AG04449 (cell line): ENCODE measurements at places on chromosomes 5 and 9.

DNA sequence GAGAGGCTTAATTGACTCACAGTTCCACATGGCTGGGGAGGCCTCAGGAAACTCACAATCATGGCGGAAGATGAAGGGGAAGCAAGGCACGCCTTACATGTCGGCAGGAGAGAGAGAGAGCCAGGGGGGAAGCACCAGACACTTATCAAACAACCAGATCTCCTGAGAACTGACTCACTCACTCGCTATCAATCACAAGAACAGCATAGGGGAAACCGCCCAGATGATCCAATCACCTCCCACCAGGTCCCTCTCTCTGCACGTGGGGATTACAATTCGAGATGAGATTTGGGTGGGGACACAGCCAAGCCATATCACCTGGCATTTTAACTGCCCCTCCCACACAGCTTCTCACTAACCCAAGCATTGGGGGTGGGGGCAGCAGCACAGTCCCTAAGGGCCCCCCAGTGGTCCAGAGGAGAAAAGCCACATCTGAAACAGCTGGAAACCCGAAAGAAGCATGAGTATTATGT, 76.1 kb upstream of the ASS1 start:
- no peak for DNase-seq

DNA sequence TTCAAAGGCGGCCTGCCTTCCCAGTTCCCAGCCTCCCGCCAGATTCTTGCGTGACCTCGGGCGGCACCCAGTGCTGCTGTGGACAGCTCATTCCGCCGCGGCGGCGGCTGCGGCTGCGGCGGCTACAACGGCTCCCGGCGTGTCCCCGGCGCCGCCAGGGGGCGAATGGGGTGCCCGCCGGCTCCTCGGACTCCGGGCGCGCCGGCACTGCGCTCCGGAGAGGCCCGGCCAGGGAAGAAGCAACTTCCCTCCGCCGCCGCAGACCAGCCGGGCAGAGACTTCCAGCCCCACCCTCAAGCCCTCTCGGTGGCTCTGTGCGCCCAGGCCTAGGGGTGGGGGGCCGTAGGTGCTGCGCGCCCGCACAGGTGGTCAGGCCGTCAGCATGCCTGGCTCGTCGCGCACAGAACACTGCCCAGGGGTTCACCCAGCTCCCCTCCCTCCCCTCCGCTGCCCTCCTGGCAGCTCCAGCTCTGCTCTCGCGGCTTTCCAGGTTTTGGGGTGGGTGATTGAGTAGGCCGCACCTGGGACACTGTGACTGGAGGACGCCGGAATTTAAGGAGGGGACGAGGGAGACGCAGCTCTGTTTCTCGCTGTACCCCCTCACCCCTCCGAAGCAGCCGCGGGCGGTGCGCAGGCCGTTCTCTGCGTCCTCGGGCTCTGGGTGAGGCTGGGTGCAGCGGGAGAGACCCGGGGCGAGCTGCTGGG, 20.2 kb downstream of the IGIP start:
- no peak for DNase-seq

- DNase-seq = no peak
Measured at GRCh38 chr5:68424799-68425537, 209.4 kb downstream of the PIK3R1 start.

DNA sequence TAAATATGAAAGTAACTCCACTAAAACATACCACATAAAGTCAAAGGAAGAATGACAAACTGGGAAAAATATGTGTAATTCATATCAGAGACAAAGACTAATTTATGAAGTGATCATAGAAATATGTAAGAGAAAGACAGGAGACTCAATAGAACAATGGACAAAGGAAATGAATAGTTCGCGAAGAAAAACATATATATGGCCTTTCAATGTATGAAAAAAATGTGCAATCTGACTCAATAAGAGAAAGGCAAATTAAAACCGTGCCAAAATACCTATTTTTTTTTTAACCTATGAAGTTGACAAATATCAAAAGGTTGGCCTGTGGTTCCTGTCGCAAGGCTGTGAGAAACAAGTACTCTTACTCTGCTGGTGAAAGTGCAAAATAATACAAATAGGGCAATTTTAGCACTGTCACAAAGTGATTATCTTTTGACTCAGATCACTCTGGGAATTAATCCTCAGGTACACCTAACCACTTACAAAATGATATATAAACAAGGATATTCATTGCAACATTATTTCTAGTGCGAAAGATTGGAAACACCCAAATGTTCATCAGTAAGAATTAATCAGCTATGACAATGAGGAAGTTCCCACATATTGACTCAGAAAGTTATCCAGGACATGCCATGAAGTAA, 3.7 kb downstream of the C9 start:
- DNase-seq = no peak

- no peak for DNase-seq
Measured at GRCh38 chr5:163596608-163597315, 91.3 kb downstream of the MAT2B start.

DNA sequence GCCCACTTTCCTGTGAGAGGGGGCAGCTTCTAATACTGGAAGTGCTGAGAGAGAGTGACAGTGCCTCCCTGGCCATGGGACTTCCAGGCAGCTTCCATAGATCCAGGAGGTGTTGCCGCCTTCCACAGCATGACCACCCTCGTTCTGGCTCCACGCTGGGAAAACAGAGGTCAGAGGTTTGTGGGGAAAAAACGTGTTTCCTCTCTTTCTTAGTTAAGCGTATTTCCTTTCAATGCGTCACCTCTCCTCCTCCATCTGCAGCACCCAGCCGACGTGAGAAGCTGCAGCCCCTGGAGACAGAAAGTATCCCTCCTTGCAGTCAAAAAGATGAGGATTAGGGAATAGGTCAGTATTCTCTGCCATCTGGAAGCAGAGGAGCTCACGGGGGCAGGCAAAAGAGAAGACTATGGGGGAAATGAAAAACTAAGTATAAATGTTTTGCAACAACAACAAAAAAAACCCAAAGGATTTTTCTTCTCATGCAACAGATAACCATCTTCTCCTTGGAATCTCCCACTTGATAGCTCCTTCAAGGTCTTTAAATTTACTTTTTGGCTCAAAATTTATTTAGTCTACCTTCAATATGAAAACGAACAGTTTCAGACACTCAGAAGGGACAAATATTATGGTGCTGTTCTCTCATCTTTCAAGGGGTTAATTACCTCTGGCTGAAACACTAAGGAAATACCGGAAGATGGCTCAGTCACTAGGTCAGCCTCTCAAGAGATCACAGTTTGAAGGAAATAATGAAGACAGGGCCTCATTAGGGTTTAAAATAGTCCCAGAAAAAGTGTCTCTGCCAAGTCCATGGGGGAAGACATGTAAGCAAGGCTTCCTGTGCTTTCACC, 38.0 kb downstream of the MTMR12 start:
- DNase-seq = no peak

DNA sequence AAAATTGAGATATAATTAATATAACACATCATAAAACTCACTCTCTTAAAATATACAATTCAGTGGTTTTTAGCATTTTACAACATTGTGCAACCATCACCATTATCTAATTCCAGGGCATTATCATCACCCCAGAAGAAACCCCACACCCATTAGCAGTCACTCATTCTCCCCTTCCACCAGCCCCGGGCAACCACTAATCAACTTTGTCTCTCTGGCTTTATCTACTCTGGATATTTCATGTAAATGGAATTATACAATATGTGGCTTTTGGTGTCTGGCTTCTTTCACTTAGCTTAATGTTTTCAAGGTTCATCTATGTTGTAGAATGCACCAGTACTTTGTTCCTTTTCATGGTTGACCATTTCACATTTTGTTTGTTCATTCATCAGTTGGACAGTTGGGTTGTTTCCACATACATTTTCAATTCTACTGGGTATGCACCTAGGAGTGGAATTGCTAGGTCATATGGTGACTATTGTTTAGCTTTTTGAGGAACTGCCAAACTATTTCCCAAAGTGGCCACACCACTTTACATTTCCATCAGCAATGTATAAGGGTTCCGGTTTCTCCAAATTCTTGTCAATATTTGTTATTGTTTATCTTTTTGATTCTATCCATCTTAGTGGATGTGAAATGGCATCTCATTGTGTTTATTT, 62.4 kb downstream of the MARCHF3 start:
- DNase-seq = no peak

GRCh38 chr5:172533399-172534228, 79.3 kb upstream of the SH3PXD2B start:
- DNase-seq = no peak

GRCh38 chr5:74378464-74378863, 262.1 kb downstream of the ENC1 start:
- DNase-seq = peak; percentile 28

DNA sequence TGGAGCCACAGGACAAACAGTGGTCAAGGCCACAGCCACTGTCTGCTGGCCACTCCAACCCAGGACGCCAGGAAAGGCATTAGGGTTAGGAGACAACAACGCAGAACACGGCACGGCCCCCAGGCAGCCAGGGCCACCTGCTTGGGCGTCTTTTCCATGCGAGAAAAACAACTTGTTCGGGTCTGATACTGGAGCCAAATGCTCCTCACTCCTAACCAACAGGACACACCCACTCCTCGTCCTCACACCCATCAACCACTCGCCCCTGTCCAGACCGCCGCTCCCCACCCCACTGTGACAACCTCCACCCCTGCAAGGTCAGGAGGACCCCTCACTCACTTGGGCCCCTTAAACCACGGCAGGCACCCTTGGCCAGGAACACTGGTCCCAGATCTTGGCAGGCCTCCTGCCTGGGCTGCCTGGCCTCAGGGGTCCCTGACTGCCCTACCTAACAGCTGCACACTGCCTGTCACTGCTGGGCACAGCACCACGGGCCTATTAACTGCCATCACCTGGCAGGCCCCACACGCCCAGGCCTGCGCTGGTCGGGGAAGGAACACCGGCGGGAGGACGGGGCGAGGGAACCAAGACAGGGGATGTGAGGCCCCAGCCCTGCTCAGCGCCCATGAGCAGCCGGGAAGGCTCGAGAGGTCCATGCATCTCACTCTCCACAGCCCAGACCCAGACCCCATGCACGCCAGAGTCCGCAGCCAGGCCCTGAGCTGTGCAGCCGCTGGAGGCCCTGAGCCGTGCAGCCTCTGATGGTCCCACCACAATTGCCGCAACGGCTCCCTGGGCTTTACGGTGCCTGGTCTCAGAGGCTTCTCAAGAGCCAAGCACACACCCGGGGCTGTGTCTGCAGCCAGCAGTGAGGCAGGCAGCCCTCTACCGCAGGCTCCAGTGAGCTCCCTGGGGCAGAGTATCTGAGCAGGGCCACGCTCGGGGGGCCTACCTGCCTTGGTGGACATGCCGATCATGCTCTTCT, 13.8 kb downstream of the CLPTM1L start:
- no peak for DNase-seq

GRCh38 chr5:145245354-145245753, 589.8 kb downstream of the PRELID2 start:
- DNase-seq = no peak

DNA sequence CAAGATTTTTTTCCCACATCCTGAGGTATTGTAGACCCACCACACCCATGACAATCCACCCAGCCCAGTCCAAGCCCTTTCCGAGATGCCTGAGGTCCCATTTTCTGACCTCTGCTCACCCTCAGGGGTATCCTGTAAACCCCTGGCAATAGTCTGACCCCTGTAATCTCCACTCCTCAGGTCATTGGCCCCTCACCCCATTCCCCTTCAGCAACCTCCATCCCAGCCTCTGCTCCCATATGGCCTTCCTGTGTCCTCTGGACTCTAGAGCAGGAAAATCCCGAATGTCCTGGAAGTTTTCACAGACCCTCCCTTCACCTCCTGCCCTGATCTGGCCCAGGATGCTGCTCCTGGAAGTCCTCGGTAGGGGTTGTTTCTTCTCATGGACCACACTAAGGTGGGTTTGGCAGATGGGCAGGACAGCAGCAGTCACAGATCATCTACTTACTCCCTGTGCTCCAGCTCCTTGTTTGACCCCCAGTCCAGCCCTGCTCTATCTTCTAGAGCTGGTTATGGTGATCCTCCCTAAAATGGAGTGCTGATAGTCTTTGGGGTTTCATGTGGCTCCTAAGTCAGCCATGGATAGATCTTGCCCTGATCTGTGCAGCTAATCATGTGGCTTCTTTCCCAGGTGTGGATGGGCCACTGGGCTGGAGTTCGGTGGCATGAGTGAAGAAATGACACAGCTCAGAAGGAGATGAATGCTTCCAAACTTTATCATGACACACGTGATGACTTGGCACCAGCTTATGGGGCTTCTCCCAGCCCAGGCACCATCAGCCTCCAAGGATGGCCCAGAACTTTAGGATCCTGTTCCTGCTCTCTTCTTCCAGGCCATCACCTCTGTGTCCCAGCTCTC, 12.0 kb upstream of the ACSL6 start:
- DNase-seq = no peak

GRCh38 chr9:128884164-128884563, 2.2 kb downstream of the LRRC8A start:
- no peak for DNase-seq

- peak; percentile 81 for DNase-seq
Measured at GRCh38 chr5:61449804-61450492, 117.9 kb downstream of the ZSWIM6 start.

DNA sequence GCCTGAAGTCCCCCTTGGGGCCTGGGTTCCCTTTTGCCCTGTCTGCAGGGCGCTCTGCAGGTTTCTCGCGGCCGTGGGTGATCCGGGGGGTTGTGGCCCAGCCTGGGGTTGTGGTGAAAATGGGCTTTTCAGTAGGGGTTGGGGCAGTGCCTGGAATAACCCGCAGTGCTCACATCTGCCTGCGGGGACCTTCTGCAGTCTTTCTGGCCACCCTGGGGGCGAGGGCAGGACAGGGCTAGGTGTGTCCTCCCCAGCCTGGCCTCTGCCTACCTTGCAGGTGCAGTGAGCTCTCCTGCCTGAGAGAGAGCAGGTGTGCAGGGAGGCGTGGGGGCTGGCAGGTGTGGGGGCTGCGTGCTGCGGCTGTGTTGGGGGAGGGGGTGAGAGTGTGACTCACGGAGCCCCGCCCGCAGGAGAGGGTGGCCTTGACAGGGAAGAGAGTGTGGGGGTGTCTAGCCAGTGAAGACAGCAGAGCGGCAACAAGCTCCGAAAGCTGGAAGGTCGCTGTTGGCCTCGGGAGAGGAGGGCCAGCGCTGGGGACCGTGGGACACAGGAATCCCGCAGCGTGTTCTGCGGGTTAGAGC, 131.4 kb downstream of the MRPL36 start:
- no peak for DNase-seq

DNA sequence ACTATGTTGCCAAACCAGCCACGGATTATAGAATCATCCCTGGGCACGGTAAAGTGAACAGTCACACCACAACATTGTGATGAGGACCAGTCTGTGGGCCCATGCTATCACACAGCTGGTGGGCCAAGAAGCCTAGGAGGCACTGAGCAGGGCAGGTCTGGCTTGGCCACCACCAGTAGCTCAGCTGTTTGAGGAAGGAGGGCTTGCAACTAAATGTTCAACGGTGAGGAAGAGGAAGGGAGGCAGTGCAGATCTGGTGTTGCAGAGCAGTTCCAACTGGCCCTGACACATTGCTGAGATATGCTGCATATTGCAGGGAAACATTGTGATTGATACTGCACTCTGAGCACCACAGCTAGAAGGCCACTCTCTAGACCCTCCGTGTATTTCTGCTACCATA, 77.9 kb upstream of the ATG10 start:
- DNase-seq = no peak

DNA sequence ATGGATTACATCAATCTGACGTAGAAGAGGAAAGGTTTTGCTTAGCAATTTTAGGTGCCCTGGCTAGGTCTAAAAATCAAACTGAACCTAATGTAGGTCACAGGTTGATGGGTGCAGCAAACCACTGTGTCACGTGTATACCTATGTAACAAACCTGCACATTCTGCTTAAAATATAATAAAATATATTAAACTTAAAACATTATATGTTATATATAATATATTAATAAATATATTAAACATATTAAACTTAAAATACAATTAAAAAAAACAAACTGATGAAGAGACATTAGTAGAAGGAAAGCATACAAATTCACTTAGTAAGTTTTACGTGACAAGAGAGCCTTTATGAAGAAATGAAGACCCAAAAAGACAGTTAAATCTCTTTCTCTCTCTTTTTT, 51.7 kb upstream of the FBXL17 start:
- no peak for DNase-seq
